Transverse colon (tissue), 4 donors: ENCODE measurements at places on chromosomes 13 and 19. TPM values are rescaled to one million over a fixed set of nuclear protein-coding genes. Genes with fewer than 3 reads are reported as not detected.
A peak's percentile ranks its signal among the peaks of the same experiment; 100 is the strongest.

The ZNF492 gene
- total RNA-seq: not detected

GRCh38 chr19:6806488-6806887 lies 34.0 kb downstream of the VAV1 start:
- no peak for DNase-seq

- DNase-seq: no peak
Measured at GRCh38 chr13:101325423-101325822, 90.9 kb downstream of the NALCN start.

DNA sequence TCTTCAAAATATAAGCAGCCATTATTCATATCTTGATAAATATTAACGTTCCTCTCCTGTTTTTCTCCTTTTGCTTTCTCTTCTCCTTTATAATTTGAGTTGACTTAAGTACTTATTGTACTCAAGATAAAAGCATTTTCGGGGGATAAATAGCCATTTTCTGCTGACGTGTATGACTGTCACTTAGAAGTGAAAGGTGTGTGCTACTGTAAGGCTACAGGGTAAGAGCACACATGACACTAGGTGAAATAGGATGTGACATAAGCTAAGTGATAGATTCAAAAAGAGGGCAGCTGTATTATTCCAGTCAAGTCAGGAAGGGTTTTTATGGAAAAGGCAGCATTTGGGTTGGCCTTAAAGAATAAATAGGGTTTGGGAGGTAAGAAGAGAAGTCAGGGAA lies 128.5 kb downstream of the GPC6 start:
- no peak for DNase-seq

DNA sequence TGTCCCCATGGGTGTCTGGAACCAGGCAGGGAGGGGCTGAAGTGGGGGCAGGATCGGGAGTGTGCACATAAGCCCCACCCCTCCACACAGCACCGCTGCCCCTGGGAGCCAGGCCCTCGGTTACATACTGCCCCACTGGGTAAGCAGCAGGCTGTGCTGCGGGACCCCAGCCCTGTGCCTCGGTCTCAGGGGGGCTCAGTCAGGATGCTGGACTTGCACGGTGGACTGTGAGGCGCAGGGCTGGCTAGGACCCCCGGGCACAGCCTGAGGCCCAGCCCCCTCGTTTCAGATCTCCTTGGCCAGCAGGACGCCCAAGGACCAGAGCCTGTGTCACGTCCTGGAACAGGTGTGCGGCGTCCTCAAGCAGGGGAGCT lies 16.3 kb downstream of the MPND start:
- no peak for DNase-seq

GRCh38 chr13:109131698-109132257 lies 502.4 kb downstream of the MYO16 start:
- DNase-seq: no peak

- no peak for DNase-seq
Measured at GRCh38 chr13:48291730-48292129, 11.8 kb upstream of the RB1 start.

DNA sequence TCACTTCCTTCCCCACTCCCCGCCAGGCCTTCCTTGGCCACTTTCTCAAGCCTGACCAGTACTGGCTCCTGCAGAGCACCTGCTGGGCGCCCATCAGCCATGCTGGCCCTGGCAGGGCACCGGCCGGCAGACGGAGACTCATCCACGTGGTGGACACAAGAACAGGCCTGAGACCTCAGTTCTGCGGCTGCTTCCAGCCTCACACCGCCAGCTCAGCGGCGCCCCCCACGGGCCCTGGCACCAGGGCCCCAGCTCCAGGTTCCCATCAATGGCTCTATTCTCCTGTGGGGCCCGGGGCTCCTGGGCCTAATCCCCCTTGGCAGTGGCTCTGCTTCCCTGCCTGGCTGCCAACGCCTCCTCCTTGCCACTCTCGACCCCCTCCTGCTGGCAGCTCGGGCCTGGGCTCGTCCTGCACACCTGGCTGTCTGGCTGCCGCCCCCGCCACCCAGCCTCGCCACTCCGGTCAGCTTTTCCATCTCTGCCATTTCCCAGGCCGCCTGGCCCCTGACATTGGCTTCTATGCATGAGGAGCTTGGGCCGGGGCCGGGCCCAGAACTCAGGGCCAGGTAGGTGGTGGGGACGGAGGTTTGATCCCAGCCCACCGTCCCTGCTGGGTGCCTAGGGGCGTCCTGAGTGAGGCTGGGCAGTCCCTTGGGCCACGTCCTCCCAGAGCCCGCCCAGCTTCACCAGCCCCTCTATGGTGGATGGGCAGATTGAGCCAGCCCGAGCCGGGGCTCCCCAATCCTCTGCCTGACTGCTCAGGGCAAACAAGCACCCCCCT lies 6.2 kb downstream of the NDUFA11 start:
- no peak for DNase-seq

The PDX1 gene
- total RNA-seq: not detected

GRCh38 chr13:34039678-34040077 lies 221.7 kb downstream of the RFC3 start:
- DNase-seq: no peak

DNA sequence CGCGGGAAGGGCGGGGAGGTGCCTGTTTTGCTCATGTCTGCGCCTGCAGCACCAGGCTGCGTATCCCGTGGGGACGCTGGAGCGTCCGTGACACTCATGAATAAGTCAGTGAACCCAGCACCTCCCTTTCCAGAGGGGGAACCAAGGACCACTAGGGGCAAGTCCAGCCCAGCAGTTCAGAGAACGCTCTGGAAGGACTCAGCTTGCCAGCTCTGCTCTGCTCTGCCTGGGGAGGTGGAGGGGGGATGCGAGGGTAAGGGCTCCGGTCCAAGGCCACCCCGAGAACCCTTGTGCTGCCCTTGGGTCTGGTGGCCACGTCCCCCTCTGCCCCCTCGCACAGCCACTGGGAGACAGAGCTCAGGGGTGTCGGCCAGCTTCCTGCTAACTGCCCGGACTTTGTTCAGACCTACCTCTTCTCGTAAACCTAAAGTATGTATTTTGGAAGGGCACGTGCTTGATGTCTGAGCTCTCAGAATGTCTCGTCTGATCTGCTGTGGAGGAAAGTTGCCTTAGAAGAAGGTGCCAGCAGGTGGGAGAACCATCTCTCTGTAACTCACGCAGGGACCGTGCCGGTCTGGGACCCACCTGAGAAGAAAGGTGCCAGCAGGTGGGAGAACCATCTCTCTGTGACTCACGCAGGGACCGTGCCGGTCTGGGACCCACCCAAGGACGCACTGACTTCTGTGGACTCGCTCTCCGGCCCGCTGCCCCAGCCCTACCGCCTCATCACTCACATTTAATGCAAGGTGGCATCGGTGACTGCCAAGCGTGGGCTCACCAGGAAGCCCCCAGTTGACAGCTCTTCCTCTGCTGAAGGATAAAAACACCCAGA lies 34.1 kb downstream of the TMEM255B start:
- peak; percentile 25 for DNase-seq

GRCh38 chr19:28465371-28466086 lies 747.4 kb downstream of the UQCRFS1 start:
- no peak for DNase-seq

The SLC10A2 gene
- not detected for total RNA-seq

- DNase-seq: peak; percentile 89
Measured at GRCh38 chr19:3338541-3339181, 27.7 kb upstream of the NFIC start.

DNA sequence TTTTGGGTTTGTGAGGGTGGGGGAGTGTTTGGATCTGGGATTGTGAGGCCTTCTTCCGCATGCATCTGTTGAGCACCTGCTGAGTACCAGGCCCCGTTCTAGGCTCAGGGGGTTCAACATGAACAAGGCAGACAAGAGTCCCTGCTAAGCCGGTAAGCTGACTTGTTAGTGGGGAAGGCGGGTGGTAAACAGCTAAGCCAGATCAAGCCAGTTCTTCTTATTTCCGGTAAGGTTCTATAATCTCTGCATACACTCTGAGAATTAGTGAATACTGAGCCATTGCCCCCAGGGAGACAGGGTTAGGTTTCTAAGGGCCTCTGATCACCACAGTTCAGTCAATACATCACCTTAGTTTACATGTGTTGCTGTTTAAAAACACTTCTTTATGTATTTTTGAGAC lies 9.9 kb upstream of the EHD2 start:
- no peak for DNase-seq

DNA sequence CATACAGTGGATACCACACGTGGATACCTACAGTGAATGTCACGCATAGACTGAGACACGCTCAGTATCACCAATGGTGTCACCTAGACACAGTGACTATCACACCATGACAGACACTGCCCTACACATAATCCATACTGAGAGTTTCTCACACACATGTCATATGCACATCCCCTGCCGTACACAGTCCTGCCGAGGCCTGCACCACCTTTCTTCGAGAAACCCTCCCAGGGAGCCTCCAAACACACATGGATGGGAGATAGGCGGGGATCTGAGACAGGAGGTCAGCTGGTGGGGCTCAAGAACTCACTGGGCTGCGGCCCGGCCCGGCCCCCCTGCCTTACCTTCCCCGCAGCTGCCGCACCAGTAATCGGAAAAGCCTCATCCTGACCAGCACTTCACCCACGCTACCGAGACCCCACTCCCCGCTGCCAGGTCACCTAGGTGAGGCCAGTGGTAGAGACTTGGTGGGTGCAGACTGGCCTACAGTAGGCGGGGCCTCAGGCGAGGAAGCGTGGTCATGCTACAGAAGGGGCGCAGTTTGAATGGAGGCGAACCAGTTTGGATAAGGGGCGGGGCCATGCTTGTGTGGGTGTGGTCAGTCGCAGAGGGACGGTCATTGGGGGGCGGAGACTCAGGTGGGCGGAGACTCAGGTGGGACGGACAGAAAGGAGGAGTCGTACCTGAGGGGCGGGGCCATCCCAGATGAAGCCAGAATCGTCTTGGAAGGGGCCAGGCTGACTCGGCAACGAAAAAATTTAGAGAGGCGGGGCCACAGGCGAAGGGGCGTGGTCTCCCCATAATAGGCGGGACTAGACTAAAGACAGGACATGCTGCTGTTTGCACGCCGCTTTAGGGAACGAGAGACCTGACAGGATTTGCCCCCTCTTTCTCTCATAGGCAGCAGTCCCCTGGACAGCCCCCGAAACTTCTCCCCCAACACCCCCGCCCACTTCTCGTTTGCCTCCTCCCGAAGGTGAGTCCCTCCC lies 2.1 kb downstream of the MAST1 start:
- peak; percentile 84 for DNase-seq

DNA sequence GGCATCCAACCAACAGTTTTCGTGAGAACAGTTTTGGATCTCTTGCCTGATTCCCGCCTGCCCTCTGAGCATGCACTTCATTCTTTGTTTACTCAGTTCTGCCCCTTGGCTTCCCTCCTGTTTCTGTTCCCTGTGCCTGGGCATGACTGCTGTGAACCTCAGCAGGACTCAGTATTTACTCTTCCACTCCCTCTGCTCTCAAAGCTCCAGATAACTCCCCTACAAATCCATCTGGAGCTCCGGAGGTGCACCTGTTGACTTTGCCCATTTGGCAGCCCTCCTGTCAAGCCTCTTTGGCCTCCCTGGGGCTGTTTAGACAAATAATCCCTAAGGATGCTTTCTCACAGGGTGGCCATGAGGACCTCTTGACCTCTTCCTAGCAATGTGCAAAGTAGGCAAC lies 34.2 kb upstream of the ARGLU1 start:
- DNase-seq: peak; percentile 19

The ZNF470 gene
- total RNA-seq: 1.2 TPM

DNA sequence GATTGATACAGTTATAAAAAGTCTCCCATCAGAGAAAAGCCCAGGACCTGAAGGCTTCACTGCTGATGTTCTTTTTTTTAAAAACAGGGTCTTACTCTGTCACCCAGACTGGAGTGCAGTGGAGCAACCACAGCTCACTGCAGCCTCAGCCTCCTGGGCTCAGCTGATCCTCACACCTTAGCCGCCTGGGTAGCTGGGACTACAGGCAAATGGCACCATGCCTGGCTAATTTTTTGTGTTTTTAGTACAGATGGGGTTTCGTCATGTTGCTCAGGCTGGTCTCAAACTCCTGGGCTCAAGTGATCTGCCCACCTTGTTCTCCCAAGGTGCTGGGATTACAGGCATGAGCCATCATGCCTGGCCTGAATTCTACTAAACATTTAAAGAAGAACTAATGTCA lies 33.1 kb downstream of the TEX29 start:
- no peak for DNase-seq

DNA sequence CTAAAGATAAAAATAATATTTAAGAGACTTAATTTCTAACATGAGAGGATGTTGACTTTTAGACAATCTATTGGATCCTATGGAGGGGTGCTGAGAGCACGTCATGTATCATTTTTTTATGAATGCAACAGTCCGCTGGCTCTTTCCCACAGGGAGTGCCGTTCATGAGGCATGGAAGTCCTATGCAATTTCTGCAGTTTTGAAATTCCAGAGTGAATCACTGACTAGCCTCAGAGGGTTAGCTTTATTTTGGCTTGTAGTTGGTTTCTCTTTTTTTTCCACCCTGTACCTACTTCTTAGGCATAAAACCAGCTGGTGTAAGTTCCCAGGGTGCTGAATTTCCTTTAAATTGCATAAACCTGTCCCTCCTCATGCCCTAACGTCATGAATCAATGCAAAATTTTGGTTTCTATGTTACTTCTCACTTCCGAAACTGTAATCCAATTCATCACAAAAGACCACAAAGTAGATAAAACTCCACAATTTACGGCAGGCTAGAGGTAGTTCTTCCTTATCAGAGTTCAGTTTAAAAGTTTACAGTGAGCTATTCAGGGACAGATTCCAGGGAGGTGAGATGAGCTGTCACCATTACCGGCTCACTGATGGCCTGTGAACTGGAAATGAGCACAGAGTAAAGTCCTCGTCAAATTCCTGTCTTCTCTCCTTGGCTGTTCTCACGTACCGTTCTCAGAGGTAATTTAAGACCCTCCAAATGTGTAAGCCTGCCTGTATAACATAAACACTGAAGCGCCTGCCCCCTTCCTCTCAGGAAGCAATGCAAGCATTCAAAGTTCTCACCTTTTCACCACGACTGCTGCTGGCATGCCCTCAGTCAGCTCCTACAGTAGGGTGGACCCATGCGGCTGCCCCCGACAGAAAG lies 216.6 kb upstream of the SLC10A2 start:
- no peak for DNase-seq

The ZNF264 gene
- total RNA-seq: 30.9 TPM

DNA sequence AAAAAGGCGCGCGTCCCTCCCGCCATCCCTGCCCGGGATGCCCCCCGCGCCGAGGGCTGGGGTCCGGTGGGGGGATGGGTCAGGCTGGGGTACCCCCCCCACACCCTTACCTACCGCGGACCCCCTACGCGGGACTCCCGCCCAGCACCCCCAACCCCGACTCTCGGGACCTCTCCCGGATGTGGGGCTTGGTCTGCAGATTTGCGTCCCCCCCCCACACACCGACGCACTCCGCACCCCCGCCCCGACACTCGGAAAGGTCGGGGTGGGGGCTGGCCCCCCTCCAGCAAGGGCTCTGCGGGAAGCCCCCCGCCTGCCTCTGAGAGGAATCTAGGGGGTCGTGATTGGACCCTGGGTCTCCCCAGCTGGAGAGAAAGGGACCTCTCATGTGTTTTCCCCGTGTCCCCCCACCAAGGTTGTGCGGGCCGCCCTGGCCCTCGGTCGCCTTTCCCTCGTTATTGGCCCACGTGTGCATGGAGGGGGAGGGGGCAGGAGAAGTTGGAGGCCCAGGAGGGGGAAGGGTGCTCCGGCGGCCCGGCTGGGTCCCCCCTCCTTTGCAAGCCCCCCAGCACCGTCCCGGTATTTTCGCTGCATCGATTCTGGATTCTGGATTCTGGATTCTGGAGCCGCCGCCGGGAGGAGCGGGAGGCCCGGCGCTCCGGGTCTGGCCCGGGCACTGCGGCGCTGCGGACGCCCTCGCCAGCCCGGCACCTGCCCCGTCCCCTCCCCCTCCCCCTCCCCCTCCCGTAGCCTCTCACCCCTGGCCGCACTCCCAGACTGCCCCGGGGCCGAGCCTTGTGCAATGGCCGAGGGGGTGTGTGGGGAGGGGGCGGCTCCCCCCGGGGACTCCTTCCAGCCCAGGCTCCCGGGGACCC lies 607 bp downstream of the NFIC start:
- peak; percentile 54 for DNase-seq

- DNase-seq: no peak
Measured at GRCh38 chr19:51546650-51547396, 15.4 kb upstream of the SIGLEC6 start.
